Stimulated activated CD4-positive, alpha-beta T cell treated with anti-CD3 and anti-CD28 coated beads, Interleukin-4, amount 100 ng/mL, for 48 hours (primary cell): ENCODE measurements at places on chromosomes 7 and 10.
A peak's percentile ranks its signal among the peaks of the same experiment; 100 is the strongest.

DNA sequence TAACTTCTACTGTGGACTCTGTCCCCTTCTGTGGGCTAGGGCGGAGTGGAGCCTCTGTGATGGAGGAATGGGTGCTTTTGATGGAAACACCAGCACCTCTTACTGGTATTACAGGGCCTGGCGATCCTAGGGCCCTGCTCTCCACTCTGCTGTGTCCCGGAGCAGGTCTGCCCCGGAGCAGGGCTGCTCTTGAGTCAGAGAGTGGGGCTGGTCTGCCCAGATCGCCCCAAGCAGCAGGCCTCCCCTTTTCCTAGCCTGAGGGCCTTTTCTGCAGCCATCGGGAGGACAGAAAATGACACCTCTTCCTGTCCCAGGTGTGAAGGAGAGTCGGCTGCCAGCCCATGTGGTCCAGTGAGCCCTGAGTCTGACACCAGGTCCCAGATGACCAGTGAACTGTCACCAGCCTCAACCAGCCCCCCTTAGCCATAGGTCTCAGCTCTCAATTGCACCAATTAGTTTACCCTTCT, 1.4 kb downstream of the ZNF282 start:
- no peak for DNase-seq

- DNase-seq, result no peak
Observed at GRCh38 chr7:84248267-84248666, 53.7 kb upstream of the SEMA3A start.

- no peak for DNase-seq
Observed at GRCh38 chr7:111380945-111381344, 181.3 kb downstream of the IMMP2L start.

DNA sequence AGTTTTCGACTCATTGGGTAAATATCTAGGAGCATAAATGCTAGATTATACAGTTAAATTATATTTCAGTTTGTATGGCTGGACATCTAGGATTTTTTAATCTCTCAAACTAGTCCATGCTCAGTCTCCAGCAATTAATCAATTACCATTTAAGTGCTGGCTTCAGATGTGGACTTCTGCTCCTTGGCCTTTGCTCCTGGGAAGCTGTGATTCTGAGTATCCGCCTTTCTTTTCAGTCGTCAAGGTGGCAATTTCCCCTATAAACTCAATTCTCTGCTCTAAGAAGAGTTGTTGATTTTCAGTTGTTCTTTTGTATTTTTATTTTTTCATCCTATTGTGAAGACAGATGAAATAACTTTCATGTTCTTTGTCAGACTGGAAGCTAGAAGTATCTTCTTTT, 23.7 kb downstream of the TFPI2 start:
- no peak for DNase-seq

DNA sequence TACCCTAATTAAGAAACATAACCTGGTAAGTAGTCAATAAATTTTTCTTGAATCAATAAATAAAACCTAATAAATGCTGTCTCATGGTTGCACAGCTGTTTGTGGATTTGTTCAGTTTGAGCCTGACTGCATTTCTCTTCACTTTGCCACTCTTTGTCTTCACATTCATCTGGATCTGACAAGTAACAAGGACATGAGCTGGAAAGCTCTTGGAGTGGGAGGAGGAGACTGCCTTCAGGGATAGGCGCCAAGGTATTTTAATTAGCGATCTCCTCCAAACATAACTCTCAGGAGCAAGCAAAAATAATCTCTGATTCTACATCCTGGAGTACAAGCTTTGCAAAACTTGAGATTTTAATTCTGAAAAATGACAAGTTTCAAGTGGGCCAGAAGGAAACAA, 251.0 kb downstream of the BMPER start:
- DNase-seq, result no peak

DNA sequence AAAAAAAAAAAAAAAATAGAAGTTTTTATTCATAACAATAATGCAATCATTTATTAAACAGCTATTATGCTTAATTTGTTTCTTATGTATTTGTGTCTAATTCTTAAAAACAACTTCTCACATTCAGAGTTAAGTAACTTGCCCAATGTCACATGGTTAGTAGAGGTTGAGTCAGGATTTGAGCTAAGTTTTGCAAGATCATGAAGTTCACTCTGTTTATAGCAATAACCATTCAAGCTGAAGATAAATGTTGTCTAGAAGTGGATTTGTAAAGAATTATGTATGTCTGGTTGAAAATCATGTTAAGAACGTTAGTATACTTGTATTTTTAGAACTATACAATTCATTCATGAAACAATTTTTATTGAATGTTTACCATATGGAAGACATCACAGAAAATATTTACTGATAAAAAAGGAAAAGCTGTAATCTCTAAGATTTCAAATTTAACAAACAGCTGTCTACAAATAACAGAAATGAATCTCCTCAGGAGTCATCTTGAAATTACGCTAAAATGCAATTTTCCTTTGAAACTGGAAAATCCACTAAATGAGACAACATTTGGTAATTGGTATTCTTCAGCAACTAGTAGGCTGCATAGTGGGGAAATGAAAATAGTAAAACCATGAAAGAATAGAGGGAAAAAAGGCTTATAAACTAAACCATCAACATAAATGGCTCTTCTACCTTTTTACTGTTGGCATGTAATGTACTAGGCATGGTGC, 70.5 kb upstream of the AHR start:
- no peak for DNase-seq

GRCh38 chr10:47396311-47396717, 12.2 kb upstream of the ZNF488 start:
- no peak for DNase-seq

- DNase-seq, result no peak
Observed at GRCh38 chr7:122304996-122305421, 459 bp upstream of the FEZF1 start.

- no peak for DNase-seq
Observed at GRCh38 chr10:61173450-61173849, 229.5 kb upstream of the RHOBTB1 start.

DNA sequence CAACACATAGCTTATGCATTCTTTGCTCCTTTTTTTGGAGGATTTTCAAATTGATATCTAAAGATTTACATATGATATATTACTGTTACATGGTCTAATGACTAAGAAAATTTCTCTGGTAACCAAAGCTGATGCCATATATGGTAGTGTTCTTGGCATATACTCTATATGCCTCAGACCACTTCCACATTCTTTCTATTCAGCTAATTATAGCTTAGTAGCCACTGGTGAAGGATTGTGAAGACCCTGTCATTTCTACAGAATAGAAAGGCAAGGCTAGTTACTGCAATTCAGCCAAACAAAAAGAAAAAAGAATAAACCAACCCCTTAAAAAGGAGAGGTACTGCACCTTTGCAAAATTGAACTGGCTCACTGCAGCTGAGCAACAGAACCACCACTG, 3.7 kb downstream of the PURB start:
- DNase-seq, result no peak

- no peak for DNase-seq
Observed at GRCh38 chr10:132784866-132785722, 853 bp downstream of the NKX6-2 start.

- DNase-seq, result no peak
Observed at GRCh38 chr10:34186745-34187144, 628.4 kb downstream of the PARD3 start.

DNA sequence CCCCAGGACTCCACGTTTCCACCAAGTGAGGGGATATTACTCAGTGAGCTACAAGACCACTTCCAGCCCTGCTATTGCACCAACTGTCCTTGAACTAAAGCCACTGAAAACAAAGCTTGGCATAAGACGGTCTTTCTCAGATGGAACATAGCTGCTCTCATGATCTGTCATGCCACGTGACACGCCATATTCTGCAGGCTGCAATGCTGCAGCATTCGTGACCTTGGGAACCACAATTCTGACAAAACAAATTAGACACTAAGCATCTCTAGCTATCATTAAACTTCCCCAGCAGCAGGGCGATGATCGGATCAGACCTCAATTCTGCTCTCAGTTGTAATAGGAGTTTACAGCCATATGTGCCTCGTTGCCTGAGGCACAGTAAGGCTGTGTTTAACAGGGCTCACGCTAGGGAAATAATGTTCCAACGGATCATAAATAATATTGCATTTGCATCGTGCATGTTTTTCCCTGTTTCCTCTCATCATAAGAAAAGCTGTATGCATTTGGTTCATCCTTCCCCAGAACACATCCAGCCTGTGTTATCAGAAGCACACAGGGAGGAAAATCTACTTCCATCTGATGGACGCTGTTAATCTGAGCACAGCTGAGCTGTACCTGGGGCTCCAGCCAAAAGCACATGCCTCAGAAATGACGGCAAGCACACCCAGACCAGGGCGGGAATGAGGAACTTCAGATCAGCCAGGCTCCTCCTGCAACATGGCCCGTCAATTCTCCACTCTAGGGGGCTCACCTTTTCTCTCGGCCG, 38.6 kb upstream of the CNPY1 start:
- no peak for DNase-seq

- no peak for DNase-seq
Observed at GRCh38 chr10:60921633-60922032, 22.4 kb downstream of the RHOBTB1 start.

DNA sequence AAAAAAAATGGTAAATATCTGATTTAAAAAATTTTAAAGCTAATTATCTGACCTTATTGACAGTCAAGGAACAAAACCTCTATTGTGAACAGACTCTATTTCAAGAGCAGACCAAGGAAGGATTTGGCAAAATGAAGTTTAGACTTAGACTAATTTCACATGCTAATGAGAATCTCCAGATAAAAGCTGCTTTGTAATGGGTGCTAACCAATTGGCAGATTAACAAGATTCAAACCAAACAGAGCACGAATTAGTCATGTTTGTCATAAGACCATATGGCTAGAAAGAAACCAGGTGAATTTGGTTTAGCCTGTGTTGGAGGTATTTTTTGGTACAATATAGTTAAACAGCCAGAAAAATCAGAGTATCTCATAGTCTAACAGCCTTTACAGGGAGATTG, 429.1 kb upstream of the NFE2L3 start:
- no peak for DNase-seq

GRCh38 chr7:150450491-150451001, at the start of gene GIMAP8:
GIMAP8 (plus strand) TSS chr7:150450630; CDS start chr7:150466699, 16,069 bp downstream.
- DNase-seq, result peak; percentile 50

GRCh38 chr10:299969-300368, 164.7 kb downstream of the ZMYND11 start:
- no peak for DNase-seq

GRCh38 chr7:19747740-19748339, 25.6 kb downstream of the TMEM196 start:
- no peak for DNase-seq

GRCh38 chr7:18292584-18292983, 203.0 kb upstream of the HDAC9 start:
- DNase-seq, result no peak

GRCh38 chr10:15632456-15633091, 87.1 kb downstream of the ITGA8 start:
- DNase-seq, result no peak

GRCh38 chr7:123417580-123417979, 116.8 kb downstream of the IQUB start:
- DNase-seq, result no peak

DNA sequence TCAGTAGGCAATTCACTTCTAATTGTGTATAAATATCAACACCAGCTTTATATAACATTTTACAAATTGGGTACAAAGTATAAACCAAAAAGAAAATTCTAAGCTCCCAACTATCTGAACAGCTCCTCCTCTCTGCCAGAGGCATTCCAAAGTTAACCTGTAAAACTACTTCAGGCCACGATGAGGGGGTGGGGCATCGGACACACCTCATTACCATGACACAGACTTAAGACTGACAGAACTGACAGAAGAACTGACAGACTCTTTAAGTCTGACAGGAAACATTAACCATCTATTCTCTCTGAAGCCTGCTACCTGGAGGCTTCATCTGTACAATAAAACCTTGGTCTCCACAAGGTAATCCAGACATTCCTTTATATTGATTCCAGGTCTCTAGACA, 12.3 kb downstream of the ESYT2 start:
- no peak for DNase-seq

GRCh38 chr10:34811968-34812514, 3.1 kb downstream of the PARD3 start:
- no peak for DNase-seq

DNA sequence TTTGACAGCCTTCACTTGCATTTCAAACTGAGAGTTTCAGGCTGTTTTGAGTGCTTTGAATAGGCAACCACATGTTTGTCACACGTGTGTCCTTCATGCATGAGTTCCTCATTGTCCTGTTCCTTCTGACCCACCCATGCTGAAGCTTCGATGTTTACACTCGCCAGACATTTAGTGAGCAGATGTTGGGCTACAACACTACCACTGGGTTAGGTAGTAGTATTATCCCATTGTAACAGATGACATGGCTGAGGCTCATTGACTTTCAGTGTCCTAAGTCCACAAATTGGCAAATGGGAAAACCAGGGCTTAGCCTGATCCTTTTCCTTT, 456.1 kb downstream of the PHTF2 start:
- DNase-seq, result no peak

DNA sequence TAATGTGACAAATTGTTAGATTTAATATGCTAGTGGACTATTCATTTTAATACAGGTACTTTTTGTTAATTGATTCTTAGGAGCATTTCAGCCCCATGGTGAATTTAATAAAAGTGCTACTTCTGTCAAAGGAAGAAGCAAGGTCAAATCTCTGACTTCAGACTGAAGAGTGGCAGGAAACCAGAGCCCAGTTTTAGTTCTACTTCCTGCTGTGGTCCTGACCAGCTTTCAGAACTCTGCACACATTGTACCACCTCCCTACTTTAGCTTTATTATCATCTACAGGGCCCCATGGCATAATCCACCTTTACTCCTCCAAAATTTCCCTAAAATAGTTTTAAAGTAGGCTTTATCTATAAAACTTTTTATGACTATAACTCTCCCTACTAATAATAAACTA, 33.7 kb downstream of the CTTNBP2 start:
- no peak for DNase-seq

- no peak for DNase-seq
Observed at GRCh38 chr7:124457841-124458240, 307.8 kb downstream of the GPR37 start.

DNA sequence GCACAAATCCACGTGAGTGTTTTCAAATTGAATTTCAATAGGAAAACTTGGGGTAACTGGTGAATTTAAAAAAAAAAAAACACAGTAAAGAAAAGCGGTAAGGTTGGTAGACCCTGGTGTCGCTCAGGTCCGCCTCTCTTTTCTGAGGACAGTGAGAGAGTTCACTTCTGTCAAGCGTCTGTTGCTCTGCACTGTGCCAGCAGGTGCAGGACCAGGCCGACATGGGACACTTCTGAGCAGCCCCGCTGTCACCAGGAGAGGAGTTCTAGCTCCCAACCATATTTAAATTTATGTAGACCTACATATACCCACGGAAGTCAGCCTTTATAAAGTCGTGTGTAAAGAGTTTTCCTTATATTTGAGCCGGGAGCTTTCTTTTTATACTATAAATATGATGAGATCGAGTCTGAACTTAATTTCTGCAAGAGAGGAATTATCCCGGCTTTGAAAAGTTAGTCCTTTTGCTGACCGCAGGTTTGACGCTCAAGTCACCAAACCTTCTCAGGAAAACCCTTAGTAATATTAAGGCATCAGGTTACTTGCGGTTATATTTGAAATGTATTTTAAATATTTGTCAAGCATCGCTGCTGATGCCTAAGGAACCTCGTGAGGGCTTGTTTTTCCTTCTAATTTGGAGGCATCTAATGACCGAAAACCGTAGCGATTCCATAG, 531 bp downstream of the IKZF1 start:
- peak; percentile 60 for DNase-seq

- DNase-seq, result no peak
Observed at GRCh38 chr10:70258216-70258615, 25.0 kb upstream of the PPA1 start.

GRCh38 chr7:141462958-141463357, 88.3 kb upstream of the AGK start:
- no peak for DNase-seq

- no peak for DNase-seq
Observed at GRCh38 chr7:16648551-16648950, 2.6 kb downstream of the BZW2 start.

GRCh38 chr10:127385066-127385465, 164.0 kb upstream of the NPS start:
- DNase-seq, result no peak
